ENCODE measurements at places on chromosomes 5 and 9.

- no peak for DNase-seq
Measured at GRCh38 chr5:14193496-14193895, 50.4 kb downstream of the TRIO start.

GRCh38 chr5:54644226-54644625 lies 126.7 kb downstream of the SNX18 start:
- DNase-seq: no peak

- no peak for DNase-seq
Measured at GRCh38 chr9:114935119-114935518, 4.7 kb upstream of the TNFSF8 start.

DNA sequence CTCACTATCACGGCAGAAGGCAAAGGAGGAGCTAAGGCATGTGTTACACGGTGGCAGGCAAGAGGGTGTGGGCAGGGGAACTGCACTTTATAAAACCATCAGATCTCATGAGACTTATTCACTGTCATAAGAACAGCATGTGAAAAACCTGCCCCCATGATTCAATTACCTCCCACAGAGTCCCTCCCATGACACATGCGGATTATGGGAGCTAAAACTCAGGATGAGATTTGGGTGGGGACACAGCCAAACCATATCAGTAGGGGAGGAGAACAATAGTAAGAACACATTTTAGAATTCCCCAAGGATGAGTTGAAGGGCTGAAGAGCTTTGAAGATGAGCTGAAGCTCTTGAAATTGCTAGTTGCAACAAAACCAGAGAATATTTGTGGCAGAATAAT lies 287.9 kb downstream of the SMARCA2 start:
- DNase-seq: no peak

GRCh38 chr5:176673651-176674583 lies 26.6 kb downstream of the TSPAN17 start:
- DNase-seq: no peak

DNA sequence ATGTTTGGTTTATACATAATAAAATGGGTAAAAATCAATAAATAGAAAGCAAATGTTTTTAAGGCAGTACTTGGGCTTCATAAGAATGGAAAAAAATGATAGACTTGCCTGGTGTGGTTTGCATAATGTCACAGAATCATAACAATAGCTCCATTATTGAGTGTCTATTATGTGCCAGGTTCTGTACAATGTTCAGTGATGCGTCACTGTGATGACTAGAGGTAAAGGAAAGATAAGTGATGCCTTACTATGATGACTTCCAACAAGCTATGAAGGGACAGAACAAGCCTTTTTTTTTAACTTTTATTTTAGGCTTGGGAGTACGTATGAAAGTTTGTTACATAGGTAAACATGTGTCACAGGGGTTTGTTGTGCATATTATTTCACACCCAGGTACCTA lies 128.8 kb downstream of the TMC1 start:
- DNase-seq: no peak

DNA sequence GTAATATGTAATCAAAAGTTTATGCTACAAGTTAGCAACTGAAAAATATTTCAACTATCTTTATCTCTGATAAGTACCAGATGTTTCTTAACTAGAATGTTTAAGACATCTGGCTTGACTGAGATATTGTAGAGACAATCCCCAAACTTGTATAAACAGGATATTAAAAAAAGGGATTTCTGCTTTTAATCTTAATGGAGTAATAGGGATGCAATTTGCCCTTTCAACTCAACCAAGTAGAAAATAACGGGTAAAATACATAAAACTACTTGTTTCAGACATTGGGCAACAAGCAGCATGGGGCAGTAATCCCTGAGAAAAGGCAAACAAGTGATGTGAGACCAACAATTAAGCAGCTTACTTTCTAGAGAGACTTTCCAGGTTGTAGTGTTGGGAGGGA lies 9.4 kb upstream of the ADAMTS12 start:
- no peak for DNase-seq

GRCh38 chr9:33165263-33166151 lies 1.6 kb downstream of the B4GALT1 start:
- no peak for DNase-seq

DNA sequence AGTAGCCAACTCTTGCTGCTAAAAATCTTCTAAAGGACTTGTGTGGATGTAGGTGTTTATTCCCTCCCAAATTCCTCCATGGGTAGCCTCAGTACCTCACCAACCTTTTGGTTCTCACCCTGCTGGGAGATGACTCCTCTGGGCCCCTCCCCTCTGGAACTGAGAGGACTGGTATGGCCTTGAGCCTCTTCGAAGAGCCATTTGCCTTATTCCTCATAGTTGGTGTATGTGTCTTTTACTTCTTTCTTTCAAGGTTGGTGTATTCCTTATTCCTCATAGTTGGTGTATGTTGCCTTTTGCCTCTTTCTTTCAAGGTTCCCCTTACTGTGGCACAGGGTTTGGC lies 48.3 kb downstream of the GNAQ start:
- no peak for DNase-seq

DNA sequence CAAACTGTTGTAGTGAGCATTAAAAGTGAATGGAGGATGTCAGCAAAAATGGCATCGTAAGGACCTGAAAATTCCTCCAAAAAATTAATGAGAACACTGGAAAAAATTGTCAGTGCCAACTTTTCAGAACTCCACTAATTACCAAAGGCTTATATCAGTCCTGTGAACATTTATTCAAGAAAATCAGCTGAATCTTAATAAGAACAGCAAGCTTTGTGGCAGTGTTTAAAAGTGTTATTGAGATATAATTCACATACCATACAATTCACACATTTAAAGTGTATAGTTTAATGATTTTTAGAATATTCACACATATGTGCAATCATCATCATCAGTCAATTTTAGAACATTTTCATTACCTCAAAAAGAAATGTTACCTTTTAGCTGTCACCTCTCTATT lies 57.6 kb downstream of the G3BP1 start:
- DNase-seq: no peak
